ENCODE measurements at places on chromosomes 2 and 18.

DNA sequence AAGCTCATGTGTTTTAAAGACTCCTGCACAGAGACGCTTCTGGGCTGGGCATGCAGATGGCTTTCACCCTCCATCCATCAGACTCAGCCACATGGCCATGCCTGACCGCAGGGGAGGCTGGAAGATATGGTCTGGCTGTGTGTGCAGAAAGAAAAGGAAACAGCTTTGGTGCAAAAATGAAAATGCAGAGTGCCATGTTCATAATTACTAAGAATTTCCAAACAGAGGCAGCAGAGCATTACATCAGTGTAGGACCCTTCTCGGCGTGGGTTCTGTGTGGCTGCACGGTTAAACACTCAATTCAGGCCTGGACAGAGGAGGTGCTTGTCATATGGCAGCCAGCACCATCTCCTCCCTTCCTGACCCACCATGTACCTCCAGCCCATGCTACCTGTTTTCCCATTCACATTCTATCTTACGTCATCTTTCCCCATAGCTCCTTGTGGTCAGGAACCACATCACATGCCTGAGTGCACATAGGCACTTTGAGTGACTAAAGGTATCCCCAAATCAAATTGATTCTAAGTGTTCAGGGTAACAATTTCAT, 200.3 kb upstream of the ID2 start:
- no peak for DNase-seq

GRCh38 chr18:45889419-45890064, 64.1 kb downstream of the SIGLEC15 start:
- no peak for DNase-seq

DNA sequence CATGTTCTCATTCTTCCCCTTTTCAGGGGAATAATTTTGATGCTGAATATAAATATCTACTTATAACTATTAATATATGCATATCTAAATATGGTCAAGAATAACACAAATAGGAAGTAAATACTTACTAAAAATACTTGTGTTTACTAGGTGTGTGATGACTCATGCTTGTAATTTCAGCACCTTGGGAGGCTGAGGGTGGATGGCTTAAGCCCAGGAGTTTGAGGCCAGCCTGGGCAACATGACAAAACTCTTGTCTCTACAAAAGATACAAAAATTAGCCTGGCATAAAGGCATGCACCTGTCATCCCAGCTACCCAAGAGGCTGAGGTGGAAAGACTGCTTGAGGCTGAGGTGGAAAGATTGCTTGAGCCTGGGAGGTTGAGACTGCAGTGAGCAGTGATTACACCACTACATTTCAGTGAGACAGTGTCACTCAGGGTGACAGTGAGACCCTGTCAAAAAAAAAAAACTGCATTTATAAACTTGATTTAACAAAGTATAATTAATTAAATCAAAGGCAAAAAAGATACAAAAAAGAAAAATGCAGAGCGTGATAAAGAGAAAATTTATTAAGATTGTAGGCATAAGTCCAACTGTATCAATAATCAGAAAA, 703.1 kb upstream of the VRK2 start:
- DNase-seq: no peak

GRCh38 chr2:147173798-147174197, 671.0 kb upstream of the ACVR2A start:
- DNase-seq: no peak

- DNase-seq: no peak
Measured at GRCh38 chr2:123913143-123913735, 111.8 kb upstream of the CNTNAP5 start.
